Uterus (tissue), 4 donors: ENCODE measurements at places on chromosomes 16 and 17.

DNA sequence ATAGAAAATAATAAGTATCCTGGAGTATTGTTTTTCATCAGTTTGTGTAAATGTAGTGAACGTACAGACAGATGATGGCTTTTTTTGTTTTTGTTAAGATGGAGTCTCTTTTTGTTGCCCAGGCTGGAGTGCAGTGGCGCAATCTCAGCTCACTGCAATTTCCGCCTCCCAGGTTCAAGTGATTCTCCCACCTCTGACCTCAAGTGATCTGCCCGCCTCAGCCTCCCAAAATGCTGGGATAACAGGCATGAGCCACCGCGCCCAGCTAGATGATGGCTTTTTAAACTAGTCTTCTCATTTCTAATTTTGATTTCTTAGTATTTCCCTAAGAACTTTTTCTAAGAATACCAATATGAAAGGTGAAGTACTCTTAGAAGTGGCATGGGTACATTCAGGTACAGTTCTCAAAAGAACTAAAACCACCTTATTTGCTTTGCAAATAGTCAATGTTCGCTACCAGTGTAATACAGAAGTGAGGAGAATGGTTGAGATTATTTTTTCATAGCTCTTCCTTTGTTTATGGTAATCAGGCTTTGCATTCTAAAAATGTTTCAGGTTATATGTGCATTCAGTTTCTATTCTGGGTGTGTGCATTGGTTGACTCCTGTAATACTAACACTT lies 34.2 kb downstream of the TTC19 start:
- H3K36me3 ChIP-seq, result no peaks in the 10 kb centered on the region
- DNase-seq, result no peak
- no peak overlapping the region for H3K27ac ChIP-seq

GRCh38 chr17:1487939-1488825 lies 4.3 kb downstream of the MYO1C start:
- no peaks in the 10 kb centered on the region for H3K4me1 ChIP-seq
- H3K36me3 ChIP-seq, result no peaks in the 10 kb centered on the region
- DNase-seq, result peak; percentile 87
- H3K27ac ChIP-seq, result peak overlapping the region; percentile 99

- no peaks in the 10 kb centered on the region for H3K4me1 ChIP-seq
- H3K36me3 ChIP-seq, result no peaks in the 10 kb centered on the region
- no peak overlapping the region for H3K27ac ChIP-seq
- H3K27me3 ChIP-seq, result no peaks in the 10 kb centered on the region
- DNase-seq, result no peak
- H3K4me3 ChIP-seq, result no peak overlapping the region
Measured at GRCh38 chr16:10040136-10041080, 141.8 kb downstream of the GRIN2A start.

DNA sequence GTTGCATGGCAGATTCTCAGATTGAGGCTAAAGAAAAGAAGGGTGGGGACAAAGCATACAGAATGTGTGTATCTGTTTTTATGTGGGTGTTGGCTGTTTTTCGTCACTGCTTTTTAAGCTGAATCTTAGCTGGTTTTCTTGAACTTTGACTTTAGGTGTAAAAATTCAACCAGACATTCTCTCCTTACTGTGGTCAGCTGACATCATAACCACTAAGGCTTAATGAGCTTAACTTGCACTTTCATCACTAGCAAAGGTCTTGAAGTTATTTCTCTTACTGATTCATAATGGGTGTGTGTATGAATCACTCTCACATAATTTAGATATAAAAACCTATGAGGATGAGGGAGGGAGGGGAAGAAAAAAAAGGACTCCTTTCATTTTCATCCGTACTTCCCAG lies 4.0 kb upstream of the CDC6 start:
- no peak overlapping the region for H3K4me3 ChIP-seq
- no peaks in the 10 kb centered on the region for H3K36me3 ChIP-seq
- no peak for DNase-seq

DNA sequence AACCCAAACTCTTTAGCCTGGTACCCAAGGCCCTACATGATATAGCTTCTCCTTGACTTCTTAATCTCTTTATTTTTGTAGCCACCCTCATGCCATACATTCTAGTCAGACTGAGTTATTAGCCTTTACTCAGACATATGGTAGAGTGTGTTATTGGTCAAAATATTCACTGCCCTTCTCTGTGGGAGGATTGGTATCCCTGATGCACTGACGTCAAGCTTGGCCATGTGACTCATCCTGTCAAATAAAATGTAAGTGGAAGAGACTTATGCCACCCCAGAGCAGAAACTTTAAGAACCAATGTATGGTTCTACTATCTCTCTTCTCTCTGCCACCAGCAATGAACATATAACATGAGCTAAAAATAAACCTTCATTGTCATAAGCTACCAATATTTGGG lies 12.2 kb upstream of the BEAN1 start:
- no peak for DNase-seq
- no peaks in the 10 kb centered on the region for H3K27me3 ChIP-seq
- no peak overlapping the region for H3K4me3 ChIP-seq
- no peaks in the 10 kb centered on the region for H3K4me1 ChIP-seq
- H3K27ac ChIP-seq, result no peak overlapping the region
- H3K36me3 ChIP-seq, result no peaks in the 10 kb centered on the region

GRCh38 chr16:74825941-74826340 lies 51.3 kb upstream of the FA2H start:
- H3K36me3 ChIP-seq, result no peaks in the 10 kb centered on the region
- no peak overlapping the region for H3K4me3 ChIP-seq
- H3K4me1 ChIP-seq, result no peaks in the 10 kb centered on the region
- no peak overlapping the region for H3K27ac ChIP-seq
- no peak for DNase-seq
- H3K27me3 ChIP-seq, result no peaks in the 10 kb centered on the region

DNA sequence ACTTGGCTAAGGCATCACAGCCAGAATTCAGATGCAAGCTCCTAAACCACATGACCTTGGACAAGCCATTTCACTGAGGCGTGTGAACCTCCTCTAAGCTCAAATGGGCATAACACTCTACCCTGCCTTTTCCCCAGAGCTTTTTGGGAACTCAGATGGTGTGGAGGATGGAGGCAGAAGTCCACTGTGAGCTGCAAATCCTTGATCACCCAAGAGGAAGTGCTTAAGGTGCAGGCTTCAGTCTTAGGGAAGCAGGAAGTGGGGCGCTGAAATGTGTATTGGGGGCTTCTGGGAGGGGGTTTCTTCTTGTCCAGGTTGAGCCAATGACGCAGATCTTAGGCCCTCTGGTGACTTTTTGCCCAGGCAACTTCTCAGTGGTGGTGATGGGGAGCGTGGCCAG lies 12.9 kb downstream of the CIITA start:
- DNase-seq, result no peak
- H3K27ac ChIP-seq, result no peak overlapping the region
- H3K27me3 ChIP-seq, result no peaks in the 10 kb centered on the region
- no peaks in the 10 kb centered on the region for H3K36me3 ChIP-seq
- no peak overlapping the region for H3K4me3 ChIP-seq
- no peaks in the 10 kb centered on the region for H3K4me1 ChIP-seq

GRCh38 chr16:85328676-85329058 lies 216.4 kb upstream of the CIBAR2 start:
- DNase-seq, result no peak
- H3K4me3 ChIP-seq, result no peak overlapping the region
- H3K4me1 ChIP-seq, result peaks cover 4% of the 10 kb centered on the region
- no peak overlapping the region for H3K27ac ChIP-seq
- H3K27me3 ChIP-seq, result no peaks in the 10 kb centered on the region
- H3K36me3 ChIP-seq, result no peaks in the 10 kb centered on the region

GRCh38 chr16:66265556-66266141 lies 100.8 kb upstream of the CDH5 start:
- H3K4me3 ChIP-seq, result no peak overlapping the region
- peaks cover 9% of the 10 kb centered on the region for H3K4me1 ChIP-seq
- no peaks in the 10 kb centered on the region for H3K27me3 ChIP-seq
- no peaks in the 10 kb centered on the region for H3K36me3 ChIP-seq

DNA sequence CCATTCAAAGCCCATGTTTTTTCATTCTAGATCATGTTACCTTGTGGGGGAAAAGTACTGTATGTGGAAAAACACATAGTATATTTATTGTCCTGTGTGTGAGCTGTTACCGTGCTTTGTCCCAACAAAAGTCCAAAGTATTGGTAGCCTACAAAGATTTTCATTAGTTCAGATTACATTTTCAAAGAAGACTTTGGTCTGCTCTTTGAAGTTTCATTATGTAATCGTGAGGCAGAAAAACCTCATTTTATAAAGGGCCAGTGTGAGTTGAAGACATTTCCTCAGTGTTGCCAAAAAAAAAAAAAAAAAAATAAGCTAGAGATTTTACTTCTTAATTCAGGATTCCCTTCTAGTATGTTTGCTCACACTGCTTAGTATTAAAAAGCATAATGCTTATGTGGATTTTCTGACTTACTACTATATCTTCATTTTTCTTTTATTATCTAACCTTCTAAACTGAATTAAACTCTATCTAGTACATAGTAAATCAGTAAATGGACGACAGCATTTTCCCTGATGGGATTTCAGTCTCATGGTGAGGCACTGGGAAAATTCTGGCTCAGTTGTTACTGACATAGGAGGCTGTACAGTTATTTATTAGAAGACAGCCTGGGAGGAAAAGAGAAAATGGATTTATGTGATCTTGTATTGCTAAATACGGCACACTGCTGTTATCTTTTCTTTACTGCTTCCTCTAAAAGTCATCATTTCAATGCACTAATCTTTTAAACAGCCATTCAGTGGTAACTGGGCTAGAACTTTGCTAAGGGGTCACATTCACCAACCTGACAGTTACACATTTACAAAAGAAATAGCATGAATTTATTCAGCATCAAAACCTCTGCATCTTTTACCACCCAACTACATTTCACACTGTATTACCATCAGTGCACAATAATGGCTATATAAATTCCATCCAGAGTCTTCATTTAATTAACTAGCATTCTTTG lies 100.6 kb downstream of the STXBP4 start:
- H3K4me1 ChIP-seq, result no peaks in the 10 kb centered on the region
- no peak for DNase-seq
- H3K27ac ChIP-seq, result no peak overlapping the region
- no peaks in the 10 kb centered on the region for H3K36me3 ChIP-seq
- H3K27me3 ChIP-seq, result no peaks in the 10 kb centered on the region

- DNase-seq, result no peak
- no peaks in the 10 kb centered on the region for H3K27me3 ChIP-seq
- H3K4me3 ChIP-seq, result no peak overlapping the region
Measured at GRCh38 chr16:74997042-74997491, 1.8 kb upstream of the ZNRF1 start.

- H3K27ac ChIP-seq, result peak overlapping the region; percentile 27
- DNase-seq, result no peak
- no peak overlapping the region for H3K4me3 ChIP-seq
- H3K4me1 ChIP-seq, result no peaks in the 10 kb centered on the region
Measured at GRCh38 chr16:57147381-57148221, 38.2 kb downstream of the PSME3IP1 start.

DNA sequence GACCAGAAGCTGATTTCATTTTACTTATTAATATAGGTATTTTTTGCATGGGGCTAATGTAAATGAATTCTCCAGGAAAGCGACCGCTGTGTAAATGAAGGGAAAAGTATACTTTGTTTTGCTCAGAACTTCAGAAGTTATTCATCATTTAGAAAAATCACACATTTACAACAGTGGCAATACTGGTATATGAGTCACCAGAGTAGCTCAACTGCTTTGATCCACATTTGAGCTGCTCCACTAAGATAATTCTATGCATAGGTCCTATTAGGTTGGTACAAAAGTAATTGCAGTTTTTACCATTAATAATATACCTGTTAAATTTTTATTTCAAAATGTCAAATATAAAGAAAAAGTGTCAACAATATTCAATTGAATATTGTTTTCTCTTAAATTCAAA lies 22.9 kb upstream of the DYNLRB2 start:
- no peak overlapping the region for H3K4me3 ChIP-seq
- no peak overlapping the region for H3K27ac ChIP-seq
- DNase-seq, result no peak
- no peaks in the 10 kb centered on the region for H3K27me3 ChIP-seq
- H3K36me3 ChIP-seq, result no peaks in the 10 kb centered on the region

DNA sequence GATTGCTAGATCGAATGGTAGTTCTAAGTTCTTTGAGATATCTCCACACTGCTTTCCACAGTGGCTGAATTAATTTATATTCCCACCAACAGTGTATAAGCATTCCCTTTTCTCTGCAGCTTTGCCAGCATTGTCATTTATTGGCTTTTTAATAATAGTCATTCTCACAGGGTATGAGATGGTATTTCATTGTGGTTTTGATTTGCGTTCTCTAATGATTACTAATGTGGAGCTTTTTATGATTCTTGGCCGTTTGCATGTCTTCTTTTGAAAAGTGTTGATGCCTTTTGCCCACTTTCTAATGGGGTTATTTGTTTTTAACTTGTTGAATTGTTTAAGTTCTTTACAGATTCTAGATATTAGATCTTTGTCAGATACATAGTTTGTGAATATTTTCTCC lies 36.5 kb upstream of the BCAS3 start:
- H3K4me3 ChIP-seq, result no peak overlapping the region
- no peak overlapping the region for H3K27ac ChIP-seq
- peaks cover 8% of the 10 kb centered on the region for H3K4me1 ChIP-seq

DNA sequence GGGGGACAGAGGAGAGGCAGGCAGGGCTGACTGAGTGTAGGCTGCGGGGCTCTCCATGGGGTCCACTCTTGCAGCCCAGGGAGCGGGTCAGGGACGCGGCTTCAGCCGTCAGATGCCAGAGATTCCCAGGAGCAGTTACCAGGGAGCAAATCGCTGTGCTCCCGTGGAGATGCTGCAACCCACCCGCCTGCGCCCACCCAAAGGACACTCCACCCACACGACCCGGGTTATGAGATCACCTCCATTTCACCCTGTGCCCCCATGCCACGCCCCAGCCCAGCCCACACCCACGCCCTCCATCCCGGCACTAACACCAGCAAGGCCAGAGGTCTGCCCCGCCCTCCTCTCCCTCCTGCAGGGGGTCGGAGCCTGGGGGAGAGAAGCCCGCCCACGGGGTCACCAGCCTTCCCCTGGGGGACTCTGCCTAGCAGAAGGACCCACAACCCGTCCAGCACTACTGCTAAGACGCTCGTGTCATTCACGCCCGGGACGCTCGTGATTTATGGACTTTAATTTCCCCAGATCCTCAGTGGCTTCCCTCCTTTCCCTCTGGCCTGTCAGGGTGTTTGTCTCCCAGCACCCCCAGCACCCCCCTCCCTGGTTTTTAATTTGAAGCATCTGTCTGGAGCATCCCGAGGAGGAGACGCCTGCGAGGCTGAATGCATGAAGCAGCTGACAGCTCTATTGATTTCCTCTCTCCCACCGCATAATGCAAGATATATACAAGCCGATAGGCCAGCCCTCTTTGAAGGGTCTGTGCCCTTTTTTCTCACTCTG lies 6.7 kb upstream of the RPL38 start:
- no peak overlapping the region for H3K4me3 ChIP-seq
- H3K4me1 ChIP-seq, result no peaks in the 10 kb centered on the region
- H3K27me3 ChIP-seq, result no peaks in the 10 kb centered on the region
- DNase-seq, result no peak

- DNase-seq, result no peak
- no peak overlapping the region for H3K27ac ChIP-seq
- H3K4me3 ChIP-seq, result no peak overlapping the region
- H3K27me3 ChIP-seq, result no peaks in the 10 kb centered on the region
- H3K36me3 ChIP-seq, result no peaks in the 10 kb centered on the region
Measured at GRCh38 chr16:12747261-12747660, 56.4 kb downstream of the CPPED1 start.
